ENCODE measurements at places on chromosomes 3 and 15.

- no peak for DNase-seq
Measured at GRCh38 chr3:25480811-25481210, 52.7 kb downstream of the RARB start.

DNA sequence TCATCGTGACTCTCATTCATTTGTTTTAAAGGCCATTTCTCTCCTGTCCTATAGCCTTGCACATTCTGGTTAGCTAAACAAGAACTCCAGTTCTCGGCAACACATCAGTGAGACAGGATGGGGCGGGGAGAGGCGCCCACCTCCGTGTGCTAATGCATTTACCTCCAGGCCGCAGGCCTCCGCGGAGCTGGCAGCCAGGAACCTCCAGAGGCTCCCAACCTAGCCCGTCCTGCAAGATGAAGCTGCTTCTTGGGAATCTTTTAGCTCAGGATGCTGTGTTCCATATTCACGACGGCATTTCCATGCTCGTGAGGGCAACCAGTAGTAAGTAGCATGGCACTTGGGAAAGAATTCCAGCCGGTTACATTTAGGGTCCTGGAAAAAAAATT is 47.9 kb downstream of the RGMA start:
- DNase-seq, result peak; percentile 13

DNA sequence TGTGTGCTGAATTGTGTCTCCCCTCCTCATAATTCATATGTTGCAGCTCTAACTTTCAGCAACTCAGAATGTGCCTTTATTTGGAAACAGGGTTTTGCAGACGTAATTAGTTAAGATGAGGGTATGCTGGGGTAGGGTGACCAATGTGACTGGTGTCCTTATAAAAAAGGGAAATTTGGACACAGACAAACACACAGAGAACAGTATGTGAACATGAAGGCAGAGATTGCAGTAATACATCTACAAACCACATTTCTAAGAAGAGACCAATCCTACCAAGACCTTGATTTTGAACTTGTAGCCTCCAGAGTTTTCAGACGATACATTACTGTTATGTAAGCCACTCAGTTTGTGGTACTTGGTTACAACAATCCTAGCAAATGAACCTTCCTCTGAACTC is 817.8 kb downstream of the TUSC7 start:
- no peak for DNase-seq

DNA sequence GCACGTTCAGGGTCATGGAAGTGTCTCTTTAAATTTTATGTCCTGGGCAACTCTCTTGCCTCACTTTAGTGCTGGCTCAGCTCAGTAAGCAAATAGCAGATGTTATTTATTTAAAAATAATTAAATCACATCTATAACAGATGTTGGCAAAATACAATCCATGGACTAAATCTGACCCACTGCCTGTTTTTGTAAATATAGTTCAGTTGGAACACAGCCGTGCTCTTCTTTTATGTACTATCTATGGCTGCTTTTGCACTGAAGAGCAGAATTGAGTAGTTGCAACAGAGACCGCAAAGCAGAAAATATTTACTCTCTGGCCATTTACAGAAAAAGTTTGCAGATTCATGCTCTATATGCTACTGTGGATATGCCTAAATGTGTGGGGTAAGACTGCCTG is 79.2 kb downstream of the SAMMSON start:
- DNase-seq, result no peak

DNA sequence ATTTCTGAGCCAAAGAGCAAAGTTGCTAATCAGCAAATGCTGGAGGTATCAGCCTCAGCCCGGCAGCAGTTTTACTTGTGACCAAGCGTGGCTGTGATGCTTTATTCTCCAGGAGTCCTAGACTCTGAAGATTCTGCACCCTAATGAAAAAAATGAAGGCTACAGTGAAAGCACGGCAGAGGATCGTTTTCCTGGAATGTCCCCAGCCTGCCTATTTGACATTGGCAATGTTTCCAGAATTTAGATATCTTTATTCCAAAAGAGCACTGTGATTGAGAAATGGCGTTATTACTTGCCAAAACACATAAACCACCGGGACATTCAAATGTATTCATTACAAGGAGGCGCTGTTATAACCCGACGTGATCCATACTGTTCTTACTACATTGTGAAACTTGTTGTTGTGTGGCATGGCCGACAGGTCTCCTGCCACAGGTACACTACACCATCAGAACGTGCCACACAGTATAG is 263.8 kb downstream of the SLCO3A1 start:
- no peak for DNase-seq

DNA sequence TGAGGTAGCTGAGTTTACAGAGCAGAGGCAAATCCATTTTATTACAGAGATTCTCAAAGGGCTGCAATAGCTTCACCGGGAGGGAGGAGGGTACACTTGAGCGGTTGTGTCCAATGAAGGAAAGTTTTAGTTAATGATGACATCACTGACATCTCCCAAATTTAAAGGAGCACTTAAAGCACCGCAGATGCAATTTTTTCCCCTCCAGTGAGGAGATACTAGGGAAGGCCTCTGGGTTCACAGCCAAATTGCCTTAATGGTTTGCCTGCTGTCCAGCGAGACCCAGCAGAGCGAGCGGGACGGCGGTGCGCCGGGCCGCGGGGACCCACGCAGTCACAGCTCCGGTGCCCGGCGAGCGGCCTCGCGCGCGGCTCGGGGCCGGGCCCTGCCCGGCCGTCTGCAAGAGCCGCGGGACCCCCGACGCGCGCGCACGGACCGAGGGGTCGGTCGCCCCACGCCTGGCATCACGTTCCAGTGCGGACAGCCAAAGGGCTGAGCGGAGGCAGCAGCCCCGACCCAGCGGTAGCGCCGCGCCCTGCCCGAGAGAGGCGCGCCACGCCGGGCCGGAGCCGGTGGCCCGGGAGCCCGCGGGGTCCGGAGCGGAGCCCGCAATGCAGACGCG is 160.5 kb upstream of the CHRNA7 start:
- DNase-seq, result no peak

GRCh38 chr3:112101916-112102315 is 15.7 kb downstream of the C3orf52 start:
- DNase-seq, result no peak

All from Right ventricle myocardium superior (tissue), 1 donor.